Activated CD8-positive, alpha-beta memory T cell treated with anti-CD3 and anti-CD28 coated beads for 48 hours (primary cell): ENCODE measurements at places on chromosomes 7 and 10.

DNA sequence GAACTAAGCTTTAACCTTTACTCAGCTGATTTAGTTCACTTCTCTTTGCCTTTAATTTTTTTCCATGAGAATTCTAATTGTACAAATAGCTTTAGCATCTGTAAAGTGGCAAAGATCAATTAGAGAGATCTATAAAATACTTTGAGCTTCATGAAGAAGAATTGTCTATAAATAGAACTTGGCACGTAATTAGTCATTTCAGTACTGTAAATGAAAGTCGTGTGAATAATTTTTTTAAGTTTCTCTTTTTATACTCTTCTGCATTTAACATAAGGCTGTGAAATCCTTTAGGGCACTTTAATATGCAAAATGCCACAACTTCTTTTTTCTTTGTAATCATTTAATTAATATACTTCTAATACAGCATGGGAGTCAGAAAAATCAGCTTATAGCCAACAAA is 177.8 kb downstream of the CSTF2T start:
- DNase-seq, result no peak

- no peak for DNase-seq
These were observed 41.3 kb downstream of the PAPOLB start for GRCh38 chr7:4820405-4820966.

- no peak for DNase-seq
These were observed 231.9 kb downstream of the MAD1L1 start for GRCh38 chr7:2000746-2001321.

DNA sequence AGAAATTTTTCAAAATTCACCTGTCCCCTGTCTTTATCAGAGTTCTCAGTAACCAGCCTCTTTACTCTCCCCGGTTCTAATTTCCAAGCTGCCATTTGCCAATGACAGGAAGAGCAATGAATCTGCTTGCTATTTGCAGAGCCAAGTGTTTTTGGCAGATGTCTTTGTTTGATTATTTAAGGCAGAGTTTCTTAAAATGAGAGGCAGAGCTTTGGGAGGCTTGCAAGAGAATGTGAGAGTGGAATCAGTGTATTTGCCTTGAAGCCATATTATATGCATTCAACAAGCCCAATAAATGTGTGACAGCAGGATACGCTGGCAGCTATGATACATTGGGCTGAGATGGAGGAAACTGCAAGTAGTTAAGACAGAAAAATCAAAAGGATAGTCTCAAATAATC is 196.5 kb downstream of the PHF14 start:
- DNase-seq, result no peak

- DNase-seq, result no peak
These were observed 6.8 kb upstream of the EFCAB10 start for GRCh38 chr7:105587909-105588635.

GRCh38 chr10:128316925-128317324 is 190.7 kb upstream of the MKI67 start:
- no peak for DNase-seq

GRCh38 chr7:132117181-132117580 is 459.1 kb downstream of the PLXNA4 start:
- DNase-seq, result no peak

DNA sequence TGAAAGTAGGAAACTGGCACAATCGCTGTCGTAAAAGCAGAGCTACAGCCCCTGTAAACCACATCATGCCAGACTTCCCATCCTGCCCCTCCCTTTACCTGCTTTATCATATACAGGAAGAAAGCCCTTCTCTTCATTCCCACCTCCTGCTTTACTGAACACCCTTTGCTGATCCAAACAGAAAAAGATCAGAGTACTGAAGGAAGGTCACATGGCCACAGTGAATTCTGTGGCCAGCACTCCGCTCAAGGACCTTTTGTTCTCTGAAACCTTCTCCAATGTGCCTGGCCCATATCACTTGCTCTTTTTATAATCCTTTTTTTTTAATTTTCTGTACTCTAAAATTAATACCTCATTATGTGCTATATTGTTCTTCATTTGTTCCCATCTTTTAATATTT is 108.8 kb upstream of the LRGUK start:
- DNase-seq, result no peak

DNA sequence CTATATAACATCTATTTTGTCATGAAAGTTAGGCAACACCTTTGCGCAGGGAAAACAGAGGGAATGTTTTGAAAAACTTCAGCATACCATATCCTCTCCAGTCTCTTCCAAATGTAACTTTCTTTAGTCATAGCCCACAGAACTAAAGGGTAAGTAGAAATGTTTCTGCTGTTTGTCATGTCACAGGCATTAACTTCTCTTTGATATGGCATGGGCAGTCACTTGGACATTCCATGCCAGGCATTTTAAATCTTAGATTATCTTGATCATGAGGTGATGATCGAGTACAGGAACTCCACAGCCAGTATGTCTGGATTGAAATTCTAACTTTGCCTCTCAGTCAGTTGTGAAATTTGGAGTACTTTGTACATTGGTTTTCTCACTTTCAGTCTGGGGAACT is 27.5 kb upstream of the ETV1 start:
- DNase-seq, result no peak

DNA sequence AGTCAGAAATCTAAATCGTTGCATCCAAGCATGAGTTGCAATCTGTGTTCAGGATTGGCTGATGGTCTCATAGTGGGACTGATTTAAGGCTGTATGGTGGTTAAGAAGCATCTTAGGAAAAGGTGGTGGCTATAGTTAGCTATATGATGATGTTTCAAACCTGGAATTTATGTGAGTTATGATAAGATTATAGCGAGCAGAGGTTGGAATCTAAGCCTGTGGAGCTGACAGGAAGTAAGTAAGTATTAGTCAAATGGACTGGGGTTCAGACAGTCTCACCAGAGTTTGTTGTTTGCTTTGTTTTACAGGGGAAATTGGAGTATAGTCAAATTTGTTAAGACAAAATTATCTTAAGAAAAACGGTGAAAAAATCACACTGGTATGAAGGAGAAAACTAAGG is 56.7 kb downstream of the ANKRD7 start:
- DNase-seq, result no peak

DNA sequence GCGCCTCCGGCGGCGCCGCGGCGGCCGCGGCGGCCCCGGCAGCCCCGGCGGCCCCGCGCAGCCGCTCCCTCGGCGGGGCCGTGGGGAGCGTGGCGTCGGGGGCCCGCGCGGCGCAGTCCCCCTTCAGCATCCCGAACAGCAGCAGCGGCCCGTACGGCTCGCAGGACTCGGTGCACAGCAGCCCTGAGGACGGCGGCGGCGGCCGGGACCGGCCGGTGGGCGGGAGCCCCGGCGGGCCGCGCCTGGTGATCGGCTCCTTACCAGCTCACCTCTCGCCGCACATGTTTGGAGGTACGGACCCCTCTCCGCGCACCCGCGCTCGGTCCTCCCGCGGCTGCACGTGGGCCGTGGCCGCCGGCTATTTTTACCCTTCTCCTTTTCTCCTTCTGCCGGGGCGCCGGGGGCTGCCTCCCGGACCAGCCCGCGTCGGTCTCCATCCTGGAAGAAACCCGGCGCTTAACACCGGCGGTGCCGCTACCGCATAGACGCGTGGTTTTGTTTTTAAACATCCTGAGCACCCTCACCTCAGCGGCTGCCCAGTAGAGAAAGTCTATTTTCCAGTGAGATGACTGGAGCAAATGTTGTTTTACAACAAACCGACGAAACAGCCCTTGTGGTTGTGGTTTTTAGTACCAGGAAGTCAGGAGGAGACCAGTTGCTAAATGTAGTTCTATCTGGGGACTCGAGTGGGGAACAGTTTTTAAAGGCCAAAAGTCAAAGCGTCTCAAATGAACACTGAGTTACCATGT is 1.3 kb downstream of the ZNRF2 start:
- DNase-seq, result peak; percentile 38

GRCh38 chr10:111648046-111648445 is 535.5 kb downstream of the GPAM start:
- DNase-seq, result no peak

DNA sequence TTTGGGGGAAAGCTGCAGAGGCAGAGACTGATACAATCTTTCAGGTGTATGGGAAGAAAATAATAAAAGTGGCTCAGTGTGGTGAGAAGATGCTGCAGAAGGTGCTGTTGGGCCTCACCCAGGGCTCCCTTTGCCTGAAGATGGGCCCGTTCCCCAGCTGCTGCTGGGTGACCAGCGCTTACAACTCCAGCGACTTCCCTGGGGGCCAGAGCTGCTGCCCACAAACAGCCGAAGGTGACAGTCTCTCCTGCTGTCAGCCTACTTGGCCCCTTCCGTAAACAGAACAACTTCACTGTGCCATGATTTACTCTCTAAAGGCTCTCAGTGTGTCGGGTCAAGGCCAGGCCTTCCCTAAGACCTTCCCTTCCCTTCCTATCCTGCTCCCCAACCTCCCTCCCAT is 93.6 kb upstream of the PCBD1 start:
- no peak for DNase-seq

DNA sequence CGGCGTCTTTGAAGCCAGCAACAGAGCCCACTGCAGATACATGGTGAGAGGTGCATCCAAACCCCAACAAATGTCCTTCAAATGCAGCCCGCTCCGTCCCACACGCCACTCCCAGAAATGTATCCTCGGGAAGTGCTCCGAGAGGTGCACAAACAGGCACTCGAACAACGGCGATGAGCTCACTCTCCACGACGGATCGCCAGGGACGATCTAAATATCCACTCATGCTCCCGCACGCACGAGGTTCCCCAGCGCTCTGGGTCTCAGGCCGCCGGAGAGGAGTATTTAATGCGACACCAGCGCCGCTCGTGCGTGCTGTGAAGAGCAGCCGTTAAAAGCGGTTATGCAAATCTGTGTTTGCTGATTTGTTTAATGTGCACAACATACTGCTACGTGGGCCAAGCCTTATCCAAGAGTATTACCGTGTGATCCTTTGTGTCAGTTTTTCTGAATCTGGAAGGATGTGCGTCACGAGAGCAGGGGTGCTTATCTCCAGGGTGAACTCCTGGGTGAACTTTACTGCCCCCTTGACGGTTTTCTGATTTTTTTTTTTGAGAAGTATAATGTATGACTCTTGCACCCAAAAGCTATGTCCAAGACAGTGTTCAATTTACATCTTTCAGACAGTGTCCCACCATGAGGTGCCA is 48.5 kb upstream of the PPP2R2D start:
- no peak for DNase-seq

GRCh38 chr7:130740606-130741005 is 6.6 kb upstream of the KLF14 start:
- DNase-seq, result no peak

DNA sequence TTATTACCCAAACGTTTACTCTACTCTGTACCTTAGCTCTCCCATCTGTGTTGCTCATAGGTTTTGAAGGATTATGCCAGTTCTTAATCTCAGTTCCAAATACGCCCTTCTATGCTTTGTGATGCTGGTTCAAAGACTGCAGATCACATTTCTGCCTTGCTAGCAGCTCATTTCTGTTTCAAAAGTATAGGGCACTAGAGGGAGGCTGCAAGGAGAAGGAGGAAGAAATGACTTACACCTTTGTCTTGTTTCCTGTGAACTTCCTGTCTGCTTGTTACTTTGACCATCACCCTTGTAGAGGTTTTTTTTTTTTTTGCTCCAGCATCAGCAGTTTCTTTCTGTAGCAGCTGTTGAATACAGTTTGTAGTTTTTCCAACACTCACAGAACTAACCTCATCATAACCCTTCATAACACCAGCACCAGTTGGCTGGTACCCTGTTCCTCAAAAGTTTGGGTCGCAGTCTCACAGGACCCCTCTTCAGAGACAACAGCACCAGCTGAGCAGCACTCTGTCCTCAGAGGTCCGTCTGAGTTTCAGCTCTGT is 16.5 kb downstream of the SLK start:
- DNase-seq, result no peak

- no peak for DNase-seq
These were observed 138.5 kb downstream of the ZNF438 start for GRCh38 chr10:30893208-30893607.

GRCh38 chr7:159027789-159028507 is 116.7 kb downstream of the VIPR2 start:
- no peak for DNase-seq

- no peak for DNase-seq
These were observed 76.2 kb downstream of the KLF6 start for GRCh38 chr10:3708852-3709251.

GRCh38 chr10:104349623-104350126 is 4.0 kb upstream of the CFAP58 start:
- DNase-seq, result no peak

DNA sequence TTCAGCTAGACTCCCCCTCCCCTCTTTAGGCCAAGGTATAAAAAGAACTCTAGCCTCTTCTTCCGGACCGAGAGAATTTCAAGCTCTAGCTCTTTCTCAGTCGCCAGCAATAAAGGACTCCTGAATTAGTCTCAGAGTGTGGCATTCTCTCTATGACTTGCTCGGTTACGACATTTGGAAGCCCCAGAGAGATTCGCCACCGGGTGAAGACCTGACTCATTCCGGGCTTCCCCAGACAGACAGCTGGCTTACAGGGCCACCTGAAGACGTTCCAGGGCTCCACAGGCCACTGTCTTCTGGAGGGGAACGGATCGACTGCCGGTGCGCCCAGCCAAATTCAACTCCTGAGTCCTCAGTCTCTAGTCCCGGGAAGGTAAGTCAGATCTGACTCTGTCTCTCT is at the start of gene AKR1B15:
TSS of gene AKR1B15 (plus strand) at position 234 of the 400 bp plus-strand sequence. CDS start 15,510 bp downstream, outside the sequence.
- DNase-seq, result no peak

- DNase-seq, result no peak
These were observed 88.8 kb upstream of the PDE1C start for GRCh38 chr7:32158751-32159745.

GRCh38 chr7:94173436-94173835 is 169.3 kb upstream of the BET1 start:
- DNase-seq, result no peak

- no peak for DNase-seq
These were observed 151.7 kb downstream of the ARHGAP21 start for GRCh38 chr10:24571870-24572450.

DNA sequence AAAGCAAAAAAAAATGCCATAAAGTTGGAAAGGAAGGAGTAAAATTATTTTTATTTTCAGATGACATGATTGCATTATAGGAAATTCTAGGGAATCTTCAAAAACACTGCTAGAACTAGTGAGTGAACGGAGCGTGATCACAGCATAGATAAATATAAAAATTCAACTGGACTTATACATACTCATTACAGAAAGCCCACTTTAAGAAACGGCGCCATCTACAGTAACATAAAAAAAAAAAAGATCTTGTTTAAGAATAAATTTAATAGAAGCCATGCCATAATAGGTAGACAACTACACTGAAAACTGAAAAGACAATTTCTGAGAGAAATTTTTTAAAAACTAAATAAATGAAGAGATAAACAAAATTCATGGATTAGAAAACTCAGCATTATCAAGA is 623.1 kb upstream of the MGMT start:
- no peak for DNase-seq

- DNase-seq, result no peak
These were observed 584.4 kb downstream of the TCERG1L start for GRCh38 chr10:130726996-130727725.

DNA sequence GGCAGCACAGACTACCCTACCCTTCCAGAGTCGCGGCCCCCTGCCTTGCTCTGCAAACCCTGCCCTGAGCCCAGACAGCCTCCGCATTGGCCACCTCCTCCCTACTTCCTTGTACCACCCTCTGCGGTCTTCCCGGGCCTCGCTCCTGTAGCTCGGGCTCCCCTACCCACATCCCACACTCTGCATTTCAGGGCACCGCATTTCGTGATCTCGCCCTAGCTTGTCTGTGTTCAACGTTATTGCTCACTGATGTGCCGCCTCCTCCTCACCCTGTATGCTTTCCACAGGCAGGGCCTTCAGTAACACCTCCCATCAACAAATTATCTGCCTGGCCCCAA is 6.6 kb downstream of the PDIA4 start:
- no peak for DNase-seq
